ENCODE measurements at places on chromosomes 5 and 9.

DNA sequence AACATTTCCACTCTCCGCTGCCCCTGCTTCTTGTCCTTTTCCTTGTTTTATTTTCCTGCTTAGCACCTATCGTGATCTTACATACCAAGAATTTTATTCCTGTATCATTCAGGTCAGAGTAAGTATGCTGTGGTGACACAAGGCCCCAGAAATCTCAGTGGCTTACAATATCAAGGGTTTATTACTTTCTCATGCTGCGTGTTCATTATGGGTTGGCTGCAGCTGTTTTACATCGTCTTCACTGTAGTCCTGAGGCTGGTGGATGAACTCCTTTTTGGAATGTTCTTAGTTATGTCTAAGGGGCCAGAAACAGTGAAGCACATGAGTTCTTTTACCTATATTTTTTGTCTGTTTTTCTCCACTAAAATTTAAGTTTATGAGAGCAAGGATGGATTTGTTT lies 51.2 kb downstream of the FCHO2 start:
- DNase-seq = no peak

DNA sequence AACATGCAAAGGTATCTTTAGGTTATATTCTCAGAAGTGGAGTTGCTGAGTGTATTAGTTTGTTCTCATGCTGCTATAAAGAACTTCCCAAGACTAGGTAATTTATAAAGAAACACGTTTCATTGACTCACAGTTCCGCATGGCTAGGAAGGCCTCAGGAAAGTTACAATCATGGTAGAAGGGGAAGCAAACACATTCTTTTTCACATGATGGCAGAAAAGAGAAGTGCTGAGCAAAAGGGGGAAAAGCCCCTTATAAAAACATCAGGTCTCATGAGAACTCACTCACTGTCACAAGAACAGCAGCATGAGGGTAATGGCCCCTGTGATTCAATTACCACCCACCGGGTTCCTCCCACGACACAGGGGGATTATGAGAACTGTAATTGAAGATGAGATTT lies 163.6 kb upstream of the PRLR start:
- no peak for DNase-seq

- DNase-seq = no peak
Measured at GRCh38 chr5:67371924-67372323, 175.3 kb upstream of the CD180 start.

DNA sequence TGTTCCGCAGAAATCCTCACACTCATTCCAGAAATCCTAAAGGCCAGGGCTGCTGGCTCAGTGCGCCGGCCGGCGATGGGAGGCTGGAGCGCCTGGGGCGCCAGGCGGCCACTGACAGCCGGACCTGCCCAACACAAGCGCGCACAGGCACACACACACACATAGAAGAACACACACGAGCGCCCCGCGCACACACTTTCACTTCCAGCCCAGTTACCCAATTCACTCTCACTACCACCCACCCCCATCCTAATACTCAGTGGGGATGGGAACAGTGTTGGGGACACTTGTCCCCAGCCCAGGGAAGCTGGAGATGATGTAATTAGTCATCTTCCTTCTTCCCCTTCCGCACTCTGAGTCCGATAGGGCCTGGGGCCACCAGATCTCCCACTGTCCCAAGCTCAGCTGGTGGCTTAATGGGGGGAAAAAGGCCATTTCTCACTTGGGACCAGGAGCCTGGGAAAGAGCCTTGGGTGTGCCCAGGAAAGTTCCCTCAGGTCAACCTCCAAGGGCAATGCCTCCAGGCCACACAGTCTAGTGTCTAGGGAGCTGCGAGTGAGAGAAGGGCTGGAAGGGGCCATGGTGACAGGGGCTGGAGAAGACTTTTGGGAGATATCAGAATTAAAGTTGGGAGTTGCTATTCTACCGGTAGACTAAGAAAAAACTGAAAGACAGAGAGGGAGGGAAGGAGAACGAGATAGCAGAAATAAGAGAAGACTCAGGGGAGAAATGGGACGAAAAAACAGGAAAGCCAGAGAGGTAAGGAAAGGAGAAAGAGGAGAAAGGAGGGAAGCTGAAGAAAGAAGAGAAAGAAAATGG lies 1.7 kb downstream of the EBF1 start:
- peak; percentile 81 for DNase-seq

GRCh38 chr9:3922846-3923245 lies 377.0 kb downstream of the GLIS3 start:
- DNase-seq = no peak

DNA sequence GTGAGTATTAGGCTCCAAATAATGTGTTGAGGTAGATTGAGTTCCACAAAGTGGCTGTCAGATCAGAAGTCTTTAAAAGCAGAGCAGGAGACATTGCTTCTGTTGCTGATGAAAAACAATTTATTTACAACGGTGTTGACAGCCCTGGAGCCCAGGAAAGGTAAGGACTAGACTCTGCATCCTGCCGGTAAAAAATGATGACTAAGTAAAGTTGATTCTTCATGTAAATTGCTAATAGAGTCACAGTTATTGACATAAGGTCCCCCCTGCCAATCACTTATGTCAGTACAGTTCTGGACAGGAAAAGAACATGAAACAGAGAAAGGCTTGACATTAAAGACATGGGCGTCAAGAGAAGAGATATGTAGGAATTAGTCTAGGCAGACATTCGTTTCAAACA lies 552.5 kb downstream of the HTR1A start:
- DNase-seq = no peak

DNA sequence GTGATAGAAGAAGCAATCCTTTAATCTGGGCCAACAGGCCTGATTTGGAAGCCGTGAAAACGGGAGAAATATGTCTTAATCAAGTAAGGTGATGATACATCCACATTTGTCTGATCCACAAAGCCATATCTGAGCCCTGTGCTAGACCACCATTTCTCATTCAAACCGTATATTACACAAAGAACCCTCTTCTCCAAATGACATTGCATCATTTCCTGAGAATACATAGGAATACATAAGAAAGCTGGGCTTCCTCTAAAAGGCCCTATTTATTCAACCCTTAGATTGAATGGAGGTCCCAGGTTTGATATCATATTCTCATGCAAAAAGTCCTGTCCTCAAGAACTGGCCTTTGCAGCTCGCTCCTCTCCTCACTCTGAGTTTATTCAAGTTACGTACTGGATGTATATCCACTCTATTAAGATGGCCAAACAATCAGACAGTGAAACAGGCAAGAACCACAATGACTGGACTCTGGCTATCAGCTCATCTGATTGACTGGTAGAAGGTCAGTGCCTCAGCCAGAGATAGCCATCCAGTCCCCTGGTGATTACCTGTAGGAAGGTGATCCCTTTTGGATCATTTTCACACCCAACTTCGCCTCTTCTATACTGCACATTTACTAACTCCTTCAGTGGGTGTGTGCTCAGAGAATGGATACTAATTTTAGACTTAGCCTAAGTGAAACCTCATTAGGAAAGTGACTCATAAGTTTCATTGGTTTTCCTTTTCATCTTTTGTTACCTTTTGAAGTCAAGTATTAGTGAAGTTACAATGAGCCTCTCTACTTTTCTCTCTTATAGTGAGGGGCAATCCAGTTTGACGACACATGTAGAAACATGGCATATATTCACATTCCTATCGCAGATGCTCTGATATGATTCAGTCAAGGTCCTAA lies 167.6 kb upstream of the WWC1 start:
- DNase-seq = no peak

- DNase-seq = no peak
Measured at GRCh38 chr5:168962306-168962705, 338.6 kb downstream of the SLIT3 start.

GRCh38 chr9:135156525-135157510 lies 69.3 kb downstream of the OLFM1 start:
- no peak for DNase-seq

DNA sequence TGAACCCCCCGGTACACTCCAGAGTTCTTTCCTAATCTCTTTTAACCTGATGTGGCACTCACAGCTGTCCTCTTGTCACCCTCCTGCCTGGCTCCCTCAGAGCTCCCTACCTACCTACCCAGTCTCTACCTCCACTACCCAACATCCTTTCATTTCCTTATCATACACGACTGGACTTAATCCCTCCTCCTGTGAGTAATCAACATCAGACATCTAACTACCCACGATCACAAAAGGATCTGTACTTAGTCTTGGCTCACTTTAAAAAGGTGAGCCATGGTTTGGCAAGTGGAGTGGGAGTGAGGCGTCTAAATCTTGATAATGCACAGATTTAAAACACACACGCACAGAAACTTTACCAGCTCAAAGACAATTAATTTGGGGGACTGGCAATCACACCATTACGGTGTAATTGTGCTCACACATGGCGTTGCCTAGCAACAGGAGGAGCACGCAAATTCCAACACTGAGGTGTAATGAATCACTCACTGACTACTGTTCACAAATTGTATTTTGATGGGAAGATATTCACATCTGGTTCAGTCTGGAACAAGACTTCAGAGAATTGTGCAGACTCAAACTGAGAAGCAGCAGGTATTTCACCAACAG lies 235.9 kb downstream of the EPB41L4A start:
- DNase-seq = no peak

- DNase-seq = no peak
Measured at GRCh38 chr5:33257807-33258429, 182.8 kb upstream of the TARS1 start.

GRCh38 chr5:8865266-8865665 lies 680.6 kb downstream of the SEMA5A start:
- DNase-seq = no peak

DNA sequence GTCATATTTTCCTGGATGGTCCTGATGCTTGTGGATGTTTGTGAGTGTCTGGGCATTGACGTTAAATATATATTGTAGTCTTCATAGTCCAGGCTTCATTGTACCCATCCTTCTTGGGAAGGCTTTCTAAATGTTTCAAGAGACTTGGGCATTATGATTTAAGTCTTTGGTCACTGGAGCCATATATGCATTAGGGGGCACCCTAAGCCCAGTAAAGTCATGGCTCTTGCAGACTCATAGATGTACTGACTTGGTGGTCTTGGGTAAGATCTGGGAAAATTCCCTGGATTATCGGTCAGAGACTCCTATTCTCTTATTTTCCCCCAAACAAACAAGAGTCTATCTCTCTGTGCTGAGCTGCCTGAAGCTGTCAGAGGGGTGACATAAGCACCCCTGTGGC lies 271.1 kb downstream of the TRIM36 start:
- DNase-seq = no peak

DNA sequence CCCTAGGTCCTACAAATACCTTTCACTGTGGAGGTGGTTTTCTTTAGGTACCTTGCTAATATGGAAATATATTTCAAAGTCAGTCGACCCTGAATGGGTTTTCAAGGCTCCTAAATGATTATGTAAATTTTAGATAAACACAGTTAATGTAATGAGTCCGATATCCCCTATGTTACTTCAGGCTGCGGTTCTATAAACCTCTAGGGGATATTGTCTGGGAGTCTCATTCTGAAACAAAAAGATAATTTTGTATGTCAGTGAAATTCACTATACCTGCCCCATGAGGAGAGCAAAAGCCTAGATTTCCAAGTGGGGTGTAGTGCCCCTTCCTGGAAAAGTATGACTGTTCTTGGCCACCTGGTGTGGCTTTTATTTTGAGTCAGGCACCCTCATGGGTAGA lies 377.3 kb downstream of the ICE1 start:
- no peak for DNase-seq

GRCh38 chr9:69976152-69976551 lies 67.5 kb upstream of the MAMDC2 start:
- DNase-seq = no peak

- DNase-seq = no peak
Measured at GRCh38 chr5:119449882-119450281, 2.4 kb upstream of the HSD17B4 start.

- no peak for DNase-seq
Measured at GRCh38 chr5:102762095-102762534, 7.0 kb downstream of the PAM start.

DNA sequence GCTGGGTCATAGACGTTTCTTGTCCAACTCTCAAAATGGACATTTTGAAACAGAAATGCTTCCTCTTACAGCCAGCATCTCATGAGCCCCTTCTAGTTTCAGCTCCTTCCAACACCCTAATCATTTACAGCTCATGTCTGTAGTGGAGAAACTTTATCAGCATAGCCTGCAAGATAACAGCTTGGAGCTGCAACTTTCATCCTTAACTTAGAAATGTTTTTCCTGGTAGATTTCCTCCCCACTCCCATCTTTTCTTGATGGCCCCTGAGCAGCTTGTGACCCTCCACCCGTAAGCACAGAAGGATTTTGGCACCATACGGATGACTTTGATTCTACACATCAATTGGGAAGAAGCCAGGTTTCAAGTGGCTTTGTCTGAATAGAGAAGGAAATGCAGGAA lies 53.5 kb upstream of the TGFBR1 start:
- no peak for DNase-seq

GRCh38 chr5:93845376-93845775 lies 104.0 kb upstream of the POU5F2 start:
- DNase-seq = no peak

- DNase-seq = peak; percentile 79
Measured at GRCh38 chr5:61330341-61330844, 1.7 kb upstream of the ZSWIM6 start.

DNA sequence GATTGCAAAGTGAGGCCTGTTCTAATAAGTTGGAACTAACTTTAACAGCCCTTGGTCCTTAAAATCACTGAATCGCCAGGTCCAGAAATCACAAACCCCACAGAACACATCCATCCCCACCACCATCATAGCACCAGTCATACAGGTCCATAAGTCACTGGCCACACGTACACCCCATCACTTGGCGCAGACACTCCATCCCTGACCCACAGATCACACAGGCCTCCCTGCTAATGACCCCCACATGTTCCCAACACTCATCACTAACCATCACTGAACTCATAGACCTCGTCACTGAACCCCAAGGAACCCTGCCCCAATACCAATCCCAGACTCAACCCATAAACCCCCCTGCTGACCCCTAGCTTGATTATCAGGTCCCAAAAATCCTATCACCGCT lies 41.2 kb upstream of the ZNF300 start:
- no peak for DNase-seq

DNA sequence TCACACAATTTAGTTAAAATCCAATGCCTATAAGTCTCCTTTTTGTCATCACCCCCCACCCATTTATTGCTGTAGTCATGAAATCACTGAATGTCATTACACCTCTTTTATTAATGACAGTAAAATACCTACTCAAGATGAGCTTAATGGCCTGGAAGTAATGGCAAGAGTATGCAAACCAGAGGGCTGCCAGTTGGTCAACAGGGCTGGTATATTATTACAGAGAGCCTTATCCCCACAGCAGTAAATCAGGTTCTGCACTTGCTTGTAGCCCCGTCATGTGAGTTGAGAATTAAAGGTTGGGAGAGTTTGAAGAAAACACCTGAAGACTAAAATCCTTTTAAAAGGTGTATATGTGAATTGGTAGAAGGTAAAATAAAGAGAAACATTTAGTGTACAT lies 372.4 kb downstream of the MAT2B start:
- DNase-seq = no peak
